ENCODE measurements at places on chromosomes 1 and 21.

DNA sequence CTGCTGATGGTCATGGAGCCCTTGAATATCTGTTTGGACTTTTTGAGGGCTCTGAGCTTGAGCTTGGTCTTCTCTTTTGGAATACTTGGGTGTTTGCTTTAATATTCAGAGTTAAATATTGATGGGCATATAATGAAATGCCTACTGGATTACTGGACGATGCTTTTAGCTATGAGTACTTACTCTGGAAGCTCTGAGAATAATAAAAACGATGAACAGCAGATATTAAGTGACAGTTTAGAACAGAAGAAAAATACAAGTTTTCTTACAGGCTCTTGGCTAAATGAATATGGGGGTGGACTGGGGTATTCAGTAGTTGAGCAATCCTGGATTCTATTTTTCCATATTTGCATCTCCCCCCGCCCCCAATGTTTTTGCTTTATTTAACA, 20.7 kb downstream of the GALNT2 start:
- no peak for DNase-seq

DNA sequence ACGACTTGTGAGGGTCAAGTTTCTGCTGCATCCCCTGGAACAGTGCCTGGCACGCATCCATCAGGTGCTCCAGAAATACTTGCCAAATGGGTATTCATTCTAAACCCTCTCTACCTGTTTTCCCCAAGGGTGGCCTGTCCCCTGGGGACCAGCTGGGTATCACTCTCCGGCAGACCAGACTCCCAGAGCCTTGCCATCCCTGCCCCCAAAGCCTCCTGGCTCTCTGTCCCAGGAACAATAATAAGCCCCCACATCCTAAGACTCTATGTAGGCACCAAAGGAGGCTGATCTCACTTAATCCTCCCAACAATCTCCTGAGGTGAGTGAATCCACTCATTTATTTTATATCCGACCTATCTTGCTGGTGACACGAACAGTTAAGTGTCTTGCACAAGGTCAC, 96.7 kb downstream of the MRPL37 start:
- DNase-seq: no peak

DNA sequence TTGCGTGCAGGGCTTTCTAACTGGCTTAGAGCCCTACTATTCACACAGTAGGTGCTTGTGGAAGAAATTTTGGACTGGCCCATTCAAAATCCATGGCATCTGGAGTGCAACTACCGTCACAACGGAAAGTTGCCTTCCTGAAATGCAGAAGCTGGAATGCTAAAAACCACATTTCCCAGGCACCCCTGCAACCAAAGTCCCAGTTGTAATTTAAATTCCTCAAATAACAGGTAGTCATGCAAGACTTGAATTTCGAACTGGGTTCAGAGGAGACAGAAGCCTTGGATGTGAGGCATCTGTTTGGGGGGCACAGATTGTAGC, 186.7 kb downstream of the TOMM20 start:
- DNase-seq: no peak

- no peak for DNase-seq
These were observed 50.8 kb downstream of the OLFM3 start for GRCh38 chr1:101945884-101946283.

DNA sequence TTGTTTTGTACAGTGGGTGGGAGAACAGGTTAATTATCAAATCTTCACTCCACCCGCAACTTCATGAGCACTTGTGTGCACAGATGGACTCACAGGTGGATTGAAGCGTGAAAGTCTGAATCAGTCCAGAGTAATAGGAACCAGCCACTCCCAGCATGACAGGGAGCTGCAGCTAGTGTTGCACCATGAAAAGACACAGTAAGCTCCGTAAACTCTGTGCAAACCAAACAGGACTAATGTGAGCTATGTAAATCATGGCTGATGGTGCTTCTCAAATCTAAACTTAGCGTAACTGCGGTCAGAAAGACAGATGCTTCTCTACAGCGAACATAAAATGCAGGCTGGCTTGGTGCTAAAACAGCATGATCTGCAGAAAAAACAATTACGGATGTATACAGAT, 114.4 kb downstream of the CENPF start:
- DNase-seq: no peak

GRCh38 chr1:43296207-43296606, 4.6 kb upstream of the TIE1 start:
- DNase-seq: no peak

- DNase-seq: no peak
These were observed 26.1 kb downstream of the SLC19A1 start for GRCh38 chr21:45516071-45516670.

DNA sequence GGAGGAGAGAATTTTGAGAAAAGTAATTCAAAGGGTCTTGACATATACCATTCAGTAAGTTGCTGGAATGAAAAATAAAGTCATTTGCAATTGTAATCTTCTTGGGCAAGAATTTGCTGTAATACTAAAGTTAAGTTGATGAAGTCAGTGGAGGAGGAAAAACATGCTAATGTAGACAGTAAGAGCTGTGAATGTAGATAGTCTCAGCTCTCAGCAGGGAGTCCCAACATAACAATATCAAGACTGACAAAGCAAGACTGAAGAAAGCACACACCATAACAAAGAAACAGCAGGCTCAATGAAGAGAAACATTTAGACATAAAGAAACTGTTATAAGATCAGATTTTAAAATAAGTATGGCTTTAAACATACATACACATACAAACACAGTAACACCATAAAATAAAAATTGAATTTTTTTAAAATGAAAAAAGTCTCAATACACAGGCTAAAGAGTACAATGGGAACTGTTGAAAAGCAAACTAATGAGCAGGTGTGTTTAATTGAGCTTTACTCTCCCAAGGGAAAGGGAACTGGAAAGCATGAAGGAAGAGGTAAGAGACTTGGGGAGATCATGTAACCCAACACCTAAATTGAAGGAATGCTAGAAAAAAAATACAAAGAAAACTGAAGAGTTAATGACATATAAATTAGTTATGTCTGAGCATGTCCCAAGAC, 336.3 kb upstream of the NCAM2 start:
- DNase-seq: no peak

GRCh38 chr21:36236052-36236730, 79.6 kb downstream of the DOP1B start:
- no peak for DNase-seq

- DNase-seq: no peak
These were observed 365.4 kb downstream of the NEGR1 start for GRCh38 chr1:71916894-71917293.

GRCh38 chr1:85085417-85085816, 37.1 kb upstream of the MCOLN3 start:
- DNase-seq: no peak

DNA sequence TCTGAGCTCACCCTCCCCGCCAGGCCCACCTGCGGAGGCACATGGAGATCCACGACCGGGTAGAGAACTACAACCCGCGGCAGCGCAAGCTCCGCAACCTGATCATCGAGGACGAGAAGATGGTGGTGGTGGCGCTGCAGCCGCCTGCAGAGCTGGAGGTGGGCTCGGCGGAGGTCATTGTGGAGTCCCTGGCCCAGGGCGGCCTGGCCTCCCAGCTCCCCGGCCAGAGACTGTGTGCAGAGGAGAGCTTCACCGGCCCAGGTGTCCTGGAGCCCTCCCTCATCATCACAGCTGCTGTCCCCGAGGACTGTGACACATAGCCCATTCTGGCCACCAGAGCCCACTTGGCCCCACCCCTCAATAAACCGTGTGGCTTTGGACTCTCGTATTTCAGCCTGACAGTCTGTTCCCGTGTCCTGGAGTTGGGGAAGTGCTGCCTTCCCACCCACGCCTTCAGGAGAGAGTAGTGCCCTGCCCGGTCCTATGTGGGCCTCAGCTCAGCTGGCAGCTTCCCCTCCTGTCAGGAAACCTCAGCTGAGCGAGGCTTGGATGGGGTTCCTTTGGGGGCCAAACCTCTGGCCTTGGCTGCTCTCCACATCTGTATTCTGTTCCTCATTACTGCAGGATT, 9.2 kb downstream of the ZBTB48 start:
- no peak for DNase-seq

- DNase-seq: no peak
These were observed 19.3 kb downstream of the OBSCN start for GRCh38 chr1:228226956-228227791.

DNA sequence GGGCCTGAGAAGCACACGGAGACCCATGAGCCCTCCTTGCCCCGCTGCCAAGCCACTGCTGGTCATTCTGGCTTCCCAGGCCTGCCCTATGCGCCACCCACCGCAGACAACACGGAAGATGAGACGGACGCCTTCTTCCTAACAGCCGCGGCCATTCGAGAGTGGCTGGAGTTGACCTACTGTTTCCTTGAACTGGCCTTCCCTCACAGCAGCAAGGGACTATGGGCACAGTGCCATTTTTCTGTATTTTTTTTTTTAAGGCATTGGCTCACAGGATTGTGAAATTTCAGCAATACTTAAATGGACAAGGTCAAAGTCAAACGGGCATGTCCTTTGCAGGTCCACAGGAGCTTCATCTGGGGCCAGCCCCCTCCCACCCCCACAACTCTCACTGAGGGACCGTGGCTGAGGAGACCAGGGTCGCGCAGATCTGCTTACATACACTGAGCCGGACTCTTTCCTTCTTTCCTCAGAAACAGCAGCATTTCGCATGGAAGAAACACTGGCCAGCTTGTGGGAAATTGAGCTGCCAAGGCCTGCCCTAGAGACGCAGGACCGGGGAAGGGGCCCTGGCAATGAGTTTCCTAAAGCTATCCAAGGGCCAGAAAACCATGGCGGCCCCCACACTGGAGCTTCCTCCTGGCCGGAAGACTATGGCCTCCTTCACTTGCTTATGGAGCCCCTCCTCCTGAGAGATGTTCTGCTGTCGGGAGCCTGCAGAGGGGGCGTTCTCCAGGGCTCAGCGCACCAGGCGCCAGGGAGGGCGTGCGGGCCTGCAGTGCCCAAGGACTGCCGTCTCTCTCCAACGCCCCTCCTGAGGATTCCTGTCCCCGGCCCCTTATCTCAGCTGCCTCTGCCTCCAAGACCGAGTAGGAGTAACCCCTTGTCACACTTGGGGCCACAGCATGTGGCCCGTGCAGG, 98.9 kb downstream of the PGBD5 start:
- no peak for DNase-seq

- no peak for DNase-seq
These were observed 94.9 kb upstream of the ETV3 start for GRCh38 chr1:157233131-157233530.

- no peak for DNase-seq
These were observed 2.4 kb downstream of the CTPS1 start for GRCh38 chr1:40981691-40982448.
